Mucosa of descending colon (tissue), 3 donors: ENCODE measurements at places on chromosomes 7 and 10. TPM values are rescaled to one million over a fixed set of nuclear protein-coding genes. Genes with fewer than 3 reads are reported as not detected.
A peak's percentile ranks its signal among the peaks of the same experiment; 100 is the strongest.

The MAP3K8 gene
- 20.3 TPM for total RNA-seq

The CLEC5A gene
- 0.41 TPM for total RNA-seq

The CYP3A4 gene
- 4.0 TPM for total RNA-seq

The PSPH gene
- 11.4 TPM for total RNA-seq

The CPA2 gene
- 2.1 TPM for total RNA-seq

The SMKR1 gene
- not detected for total RNA-seq

The POU6F2 gene
- not detected for total RNA-seq

The EFCAB10 gene
- total RNA-seq: not detected

DNA sequence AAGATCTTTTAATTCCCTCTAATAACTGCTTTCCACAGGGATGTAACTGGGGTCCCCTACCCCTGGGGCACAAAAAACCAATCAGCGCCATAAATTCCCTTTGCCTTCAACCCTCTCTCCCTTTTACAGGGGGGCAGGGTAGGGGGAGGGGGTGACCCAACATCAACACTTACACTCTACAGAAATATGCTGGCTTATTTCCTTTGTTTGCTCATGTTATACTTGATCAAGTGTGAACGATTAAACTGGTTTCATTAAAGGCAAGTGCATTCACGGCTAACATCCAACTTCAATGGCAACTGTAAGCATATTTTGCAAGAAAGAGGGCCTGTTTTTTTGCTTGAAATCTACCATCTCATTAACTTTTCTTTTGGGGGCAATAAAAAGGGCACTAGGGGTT, 2.9 kb downstream of the CTBP2 start:
- no peak for DNase-seq

GRCh38 chr7:28180031-28180363, 598 bp downstream of the JAZF1 start:
- DNase-seq: no peak

GRCh38 chr7:114083166-114084001, 164.6 kb upstream of the PPP1R3A start:
- peak; percentile 64 for DNase-seq

GRCh38 chr7:20214921-20215669, 2.1 kb downstream of the MACC1 start:
- no peak for DNase-seq

- no peak for DNase-seq
Measured at GRCh38 chr7:123637203-123637602, 18.5 kb upstream of the LMOD2 start.

DNA sequence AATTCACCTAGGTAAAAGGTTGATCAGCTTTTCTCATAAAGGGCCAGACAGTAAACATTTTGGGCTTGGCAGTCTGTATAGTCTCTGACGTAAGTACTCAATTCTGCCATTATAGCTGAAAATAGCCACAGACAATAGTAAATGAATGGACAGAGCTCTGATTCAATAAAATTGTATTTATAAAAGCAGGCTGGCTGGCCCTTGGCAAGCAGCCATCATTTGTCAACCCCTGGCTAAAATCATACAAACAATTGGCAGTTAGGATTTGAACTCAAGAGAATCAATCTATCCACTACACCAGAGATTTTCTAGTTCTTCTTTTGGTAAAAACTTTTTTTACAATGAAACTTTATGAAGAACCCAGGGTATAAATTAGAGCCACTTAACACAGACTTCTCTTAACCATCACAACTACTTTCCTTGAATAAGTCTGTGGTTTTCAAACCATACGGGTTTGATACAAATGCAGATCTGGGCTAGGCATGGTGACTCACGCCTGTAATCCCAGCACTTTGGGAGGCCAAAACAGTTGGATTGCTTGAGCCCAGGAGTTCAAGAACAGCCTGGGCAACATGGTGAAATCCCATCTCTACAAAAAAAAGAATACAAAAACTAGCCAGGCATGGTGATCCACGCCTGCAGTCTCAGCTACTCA, 124.5 kb downstream of the SLC16A9 start:
- DNase-seq: no peak

DNA sequence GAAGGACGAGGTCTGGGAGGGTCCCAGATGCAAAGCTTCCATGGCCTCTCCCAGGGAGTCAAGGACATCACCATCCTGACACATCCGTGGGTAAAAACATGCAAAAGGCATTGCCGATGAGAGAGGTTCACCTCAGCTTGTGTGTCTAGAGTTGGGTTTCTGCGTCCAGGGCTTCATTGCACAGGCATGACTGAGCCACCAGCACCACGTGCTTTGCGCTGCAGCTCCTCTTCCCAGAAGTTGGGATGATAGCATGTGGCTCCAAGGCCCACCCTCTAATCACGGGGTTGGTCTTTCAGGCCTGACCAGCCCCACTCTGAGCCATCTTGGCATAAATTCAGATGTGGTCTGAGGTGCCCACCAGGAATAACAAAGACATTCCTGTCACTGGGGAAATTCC, 7.1 kb upstream of the RASGEF1A start:
- no peak for DNase-seq

- peak; percentile 93 for DNase-seq
Measured at GRCh38 chr10:133308421-133309099, at the start of the genes TUBGCP2 and ZNF511. Gene TUBGCP2 (minus strand): TSS chr10:133308872. CDS start chr10:133302941, 5,931 bp downstream. Gene ZNF511 (plus strand): TSS chr10:133308914. CDS start chr10:133308944, 30 bp downstream.

- peak; percentile 32 for DNase-seq
Measured at GRCh38 chr10:132610071-132610701, 72.6 kb downstream of the INPP5A start.

- DNase-seq: no peak
Measured at GRCh38 chr7:91346426-91346825, 82.2 kb downstream of the FZD1 start.

- no peak for DNase-seq
Measured at GRCh38 chr10:96587264-96588059, 650 bp upstream of the TM9SF3 start.

- DNase-seq: no peak
Measured at GRCh38 chr10:113153493-113154102, 203.6 kb downstream of the TCF7L2 start.

DNA sequence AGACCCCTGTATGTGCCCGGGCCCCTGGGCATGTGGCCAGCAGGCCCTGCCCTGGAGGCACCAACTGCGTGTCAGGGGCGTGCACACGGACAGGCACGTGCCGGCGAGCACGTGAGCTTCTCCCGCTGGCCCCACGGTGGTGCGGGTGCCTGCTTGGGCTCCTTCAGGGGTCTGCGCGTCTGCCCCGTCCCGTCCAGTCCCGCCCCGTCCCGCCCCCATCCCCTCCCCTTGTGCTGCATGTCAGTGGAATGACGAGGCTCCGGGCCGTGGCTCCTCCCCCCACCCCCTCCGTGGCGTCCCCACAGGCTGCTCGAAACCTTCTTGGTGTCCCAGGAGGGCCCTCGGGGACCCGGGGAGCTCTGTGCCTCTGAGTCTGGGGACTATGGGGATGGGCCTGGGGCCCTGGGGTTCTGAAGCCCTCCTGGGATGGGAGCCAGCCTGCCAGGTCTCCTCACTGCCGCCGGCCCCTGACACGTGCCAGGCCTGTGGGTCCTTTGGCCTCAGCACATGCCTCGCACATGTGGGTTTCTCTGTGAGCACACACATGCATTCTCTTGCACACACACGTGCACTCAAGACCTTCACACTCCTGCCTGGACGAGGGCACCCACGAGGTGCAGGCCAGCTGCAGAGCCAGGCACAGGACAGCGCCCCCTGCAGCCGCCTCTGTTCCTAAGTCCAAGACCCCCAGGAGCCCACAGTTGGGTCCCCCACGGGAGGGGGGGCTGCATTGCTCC, 27.5 kb upstream of the AMZ1 start:
- no peak for DNase-seq

- no peak for DNase-seq
Measured at GRCh38 chr7:95476072-95476847, 9.5 kb upstream of the ASB4 start.

GRCh38 chr7:81234896-81235295, 316.0 kb upstream of the SEMA3C start:
- DNase-seq: no peak

DNA sequence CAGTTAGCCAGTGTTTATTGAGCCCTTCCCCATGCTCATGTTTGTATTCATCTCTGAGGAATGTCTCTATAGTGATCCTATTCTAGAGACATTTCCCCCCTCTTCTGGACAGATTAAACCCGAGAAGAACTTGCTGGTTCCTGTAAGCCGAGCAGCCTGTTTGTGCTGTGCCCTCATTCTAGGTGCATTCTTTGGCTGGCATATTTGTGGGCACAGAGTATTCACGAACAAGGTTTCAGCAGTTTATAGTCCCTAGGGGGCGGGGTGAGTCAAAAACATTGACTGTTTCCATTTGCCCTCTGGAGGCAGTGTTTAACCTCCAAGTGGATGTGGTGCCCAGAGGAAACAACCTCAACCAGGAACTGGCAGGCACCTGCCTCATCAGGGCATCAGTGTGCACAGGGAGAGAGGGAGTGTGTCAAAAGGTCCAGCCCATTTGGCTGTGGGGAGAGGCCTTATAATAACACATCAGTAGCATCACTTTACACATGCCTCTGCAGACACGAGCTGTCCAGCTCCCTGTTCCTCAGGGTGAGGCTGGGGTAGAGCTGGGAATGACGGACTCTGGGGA, 273.3 kb upstream of the LRGUK start:
- DNase-seq: no peak

DNA sequence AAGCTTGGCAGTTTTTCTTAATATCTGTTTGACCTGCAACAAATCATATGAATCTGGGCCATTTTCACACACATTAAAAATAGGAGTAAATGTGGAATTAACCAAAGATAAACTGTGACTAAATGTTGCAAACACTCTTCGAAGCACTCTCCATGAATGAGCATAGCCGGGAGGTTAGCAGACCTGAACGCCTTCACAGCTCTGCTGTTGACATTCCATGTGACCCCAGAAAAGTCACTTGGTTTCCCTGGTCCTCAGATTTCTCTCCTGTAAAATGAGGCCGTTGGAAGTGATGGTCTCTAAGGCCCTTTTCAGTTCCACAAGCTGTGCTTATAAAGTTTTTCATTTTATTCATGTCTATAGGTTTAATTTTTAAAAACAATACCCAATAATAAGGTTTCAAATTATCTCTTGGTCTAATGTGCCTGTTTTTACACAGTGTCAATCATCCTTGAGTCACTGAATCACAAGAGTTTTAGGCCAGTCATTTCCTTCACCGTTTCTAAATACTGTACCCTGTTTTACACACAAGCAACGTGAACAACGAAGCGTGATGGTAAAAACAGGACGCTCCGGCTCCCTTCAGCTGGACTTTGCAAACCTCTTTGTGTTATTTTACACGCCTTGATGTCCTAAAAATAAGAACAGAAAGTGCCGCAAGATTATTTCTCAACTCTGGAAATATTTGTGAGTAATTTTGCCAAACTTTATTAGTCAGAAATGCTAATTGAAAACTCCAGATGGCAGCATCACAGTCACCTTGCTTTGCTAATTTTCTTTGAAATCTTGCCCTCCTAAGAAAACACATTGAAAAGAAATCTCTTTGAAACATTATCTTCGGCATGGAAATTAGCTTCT, 38.6 kb upstream of the MET start:
- no peak for DNase-seq

DNA sequence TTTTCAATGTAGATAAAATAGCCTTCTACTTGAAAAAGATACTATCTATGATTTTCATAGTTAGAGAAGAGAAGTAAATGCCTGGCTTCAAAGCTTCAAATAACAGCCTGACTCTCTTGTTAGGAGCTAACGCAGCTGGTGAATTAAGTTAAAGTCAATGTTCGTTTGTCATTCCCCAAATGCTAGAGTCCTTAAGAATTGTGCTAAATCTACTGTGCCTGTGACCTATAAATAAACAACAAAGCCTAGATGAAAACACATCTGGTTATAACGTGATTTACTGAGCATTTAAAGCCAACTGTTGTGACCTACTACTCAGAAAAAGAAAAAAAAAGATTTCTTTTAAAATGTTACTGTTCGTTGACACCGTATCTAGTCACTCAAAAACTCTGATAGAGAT, 134.7 kb downstream of the POLR1F start:
- no peak for DNase-seq

GRCh38 chr7:50608196-50608906, 43.1 kb upstream of the DDC start:
- no peak for DNase-seq

GRCh38 chr10:132209130-132209529, 22.4 kb downstream of the DPYSL4 start:
- no peak for DNase-seq

- DNase-seq: no peak
Measured at GRCh38 chr10:111079781-111080180, 3.0 kb downstream of the ADRA2A start.

- DNase-seq: no peak
Measured at GRCh38 chr7:46741938-46742540, 821.0 kb upstream of the IGFBP3 start.

GRCh38 chr10:1724921-1725488, 12.3 kb downstream of the ADARB2 start:
- DNase-seq: no peak

DNA sequence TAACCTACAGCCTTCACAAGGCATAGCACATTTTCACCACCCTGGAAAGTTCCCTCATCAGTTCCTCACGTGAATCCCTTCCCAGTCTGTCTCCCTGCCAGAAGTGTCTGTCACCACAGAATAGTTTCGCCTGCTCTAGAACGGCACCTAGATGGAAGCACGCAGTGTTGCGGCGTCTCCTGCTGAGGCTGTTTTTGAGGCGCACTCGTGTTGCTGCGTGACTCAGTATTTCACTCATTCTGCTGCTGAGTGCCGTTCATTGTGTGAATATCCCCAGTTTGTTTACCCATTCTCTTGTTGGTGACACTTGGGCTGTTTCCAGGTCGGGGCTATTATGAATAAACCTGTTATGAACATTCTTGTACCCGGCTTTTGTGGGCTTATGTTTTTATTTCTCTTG, 12.8 kb downstream of the NOS3 start:
- no peak for DNase-seq
